ENCODE measurements at places on chromosomes 4 and X.

GRCh38 chr4:102815981-102816380 is 11.4 kb downstream of the UBE2D3 start:
- no peak for DNase-seq

- DNase-seq = no peak
Measured at GRCh38 chr4:113901994-113902787, 77.3 kb downstream of the ARSJ start.

DNA sequence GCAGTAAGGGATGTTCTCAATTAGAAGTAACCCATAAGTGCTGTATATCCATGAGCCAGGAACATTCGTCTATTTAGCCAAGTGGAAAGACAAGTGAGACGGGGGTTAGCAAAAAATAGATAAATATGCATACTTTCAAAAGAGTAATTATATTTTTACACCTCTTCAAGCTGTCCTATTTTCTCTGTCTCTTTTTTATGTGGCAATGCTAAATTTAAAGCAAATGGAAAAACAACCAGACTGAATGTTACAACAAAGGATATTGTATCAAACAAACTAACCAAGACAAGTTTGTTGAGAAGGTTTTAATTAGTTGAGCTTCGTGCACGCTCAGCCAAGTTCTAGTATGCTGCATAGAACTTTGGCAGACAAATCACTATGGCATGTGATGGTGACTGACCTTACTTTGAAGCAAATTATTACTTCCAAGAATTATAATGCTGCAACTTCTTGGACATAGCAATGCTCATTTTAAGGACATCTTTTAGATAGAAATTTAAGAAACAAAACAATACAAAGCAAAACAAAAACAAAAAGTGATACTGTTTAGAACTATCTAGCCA is 61.4 kb upstream of the TMEM150C start:
- no peak for DNase-seq

DNA sequence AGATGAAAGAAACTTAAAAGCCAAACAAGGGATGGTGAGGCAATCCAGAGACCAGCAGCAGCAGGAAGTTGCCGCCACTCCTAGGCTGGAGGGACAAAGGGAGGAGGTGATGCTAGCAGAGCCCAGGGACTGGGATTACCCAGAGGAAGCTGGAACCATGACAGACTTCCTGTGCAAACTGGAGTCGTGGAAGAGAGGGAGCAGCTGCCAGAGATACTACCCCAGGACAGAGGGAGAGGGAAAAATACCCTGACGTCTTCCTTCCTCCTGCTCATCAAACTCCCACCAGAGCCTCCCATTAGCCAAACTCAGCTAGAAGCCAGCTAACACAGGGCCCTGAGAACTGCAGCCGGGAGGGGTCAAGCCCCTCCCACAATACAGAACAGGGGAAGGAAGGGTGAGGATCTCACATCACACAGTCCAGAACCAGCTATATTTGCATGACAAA is 101.2 kb upstream of the KLF3 start:
- peak; percentile 38 for DNase-seq

- no peak for DNase-seq
Measured at GRCh38 chr4:161376275-161376674, 787.5 kb downstream of the FSTL5 start.

DNA sequence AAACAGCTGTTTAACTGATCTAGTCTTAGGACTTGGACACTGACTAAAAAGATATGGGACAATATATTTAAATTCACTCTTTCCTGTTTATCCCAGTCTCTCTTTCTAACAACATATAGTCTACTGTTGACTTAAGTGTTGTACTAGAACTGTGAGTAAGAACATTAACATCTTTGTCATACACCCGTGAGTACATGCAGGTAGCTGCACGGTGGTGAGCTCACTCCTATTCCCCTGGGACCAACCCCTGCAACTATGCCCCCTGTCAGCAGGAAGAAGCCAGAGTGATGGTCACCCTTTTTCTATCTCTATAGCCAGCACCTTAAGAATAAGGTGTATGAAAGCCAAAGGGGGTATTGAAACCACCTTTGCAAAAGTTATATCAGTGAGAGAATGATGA is 17.6 kb downstream of the TBL1X start:
- DNase-seq = no peak

- no peak for DNase-seq
Measured at GRCh38 chr4:3310301-3311094, 17.7 kb downstream of the RGS12 start.

GRCh38 chrX:80792205-80792604 is 17.5 kb downstream of the BRWD3 start:
- no peak for DNase-seq

GRCh38 chrX:31233941-31234496 is 162.2 kb upstream of the FTHL17 start:
- DNase-seq = no peak

- no peak for DNase-seq
Measured at GRCh38 chrX:19096586-19096985, 25.7 kb downstream of the ADGRG2 start.

GRCh38 chr4:180160195-180160983 is 2082.8 kb upstream of the TENM3 start:
- DNase-seq = no peak

DNA sequence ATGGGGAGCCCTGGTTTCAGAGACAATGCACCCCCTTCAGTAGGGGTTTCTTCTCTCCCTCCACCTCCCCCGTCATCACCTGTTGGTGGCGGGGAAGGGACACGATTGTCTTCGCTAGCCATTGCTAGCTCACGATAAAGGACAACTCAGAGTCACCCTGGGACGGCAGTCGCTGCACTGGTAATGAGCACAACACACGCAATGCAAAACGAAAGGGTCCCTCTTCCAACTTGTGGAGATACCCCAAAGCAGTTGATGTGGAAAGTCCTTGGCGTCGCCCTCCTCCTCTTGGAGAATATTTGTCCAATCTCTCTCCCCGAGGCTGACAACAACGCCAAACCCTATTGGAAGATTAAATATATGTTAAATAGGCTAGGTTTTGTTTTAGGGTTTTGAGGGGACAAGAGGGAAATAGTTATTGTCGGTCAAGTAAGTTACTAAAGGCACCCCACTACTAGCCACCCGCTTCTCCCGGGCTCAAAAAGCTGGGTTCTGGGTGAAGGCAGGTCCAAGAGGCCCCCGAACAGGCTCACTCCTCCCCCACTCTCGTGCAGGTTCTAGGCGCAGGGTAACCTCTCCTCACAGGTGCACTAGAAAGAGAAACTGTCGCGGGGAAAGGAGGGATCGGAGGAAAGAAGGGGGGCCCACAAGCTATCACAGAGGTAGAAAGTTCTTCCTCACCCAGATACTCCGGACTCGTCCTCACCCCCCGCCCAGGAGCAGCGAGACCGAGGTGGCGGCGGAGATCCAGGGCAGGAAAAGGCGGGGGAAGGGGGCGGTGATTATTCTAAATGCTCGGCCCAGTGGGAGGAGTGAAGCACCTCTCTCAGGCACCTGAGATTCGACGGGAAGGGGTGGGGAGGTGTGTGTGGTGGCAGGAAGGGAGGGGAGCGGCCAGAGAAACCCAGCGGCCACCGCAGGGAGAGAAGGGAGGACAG is at the start of gene LRBA:
Gene LRBA, minus strand, starts transcription at position 764 of the 938 bp plus-strand sequence. Its CDS starts 642 bp downstream, at position 122.
- DNase-seq = peak; percentile 36

DNA sequence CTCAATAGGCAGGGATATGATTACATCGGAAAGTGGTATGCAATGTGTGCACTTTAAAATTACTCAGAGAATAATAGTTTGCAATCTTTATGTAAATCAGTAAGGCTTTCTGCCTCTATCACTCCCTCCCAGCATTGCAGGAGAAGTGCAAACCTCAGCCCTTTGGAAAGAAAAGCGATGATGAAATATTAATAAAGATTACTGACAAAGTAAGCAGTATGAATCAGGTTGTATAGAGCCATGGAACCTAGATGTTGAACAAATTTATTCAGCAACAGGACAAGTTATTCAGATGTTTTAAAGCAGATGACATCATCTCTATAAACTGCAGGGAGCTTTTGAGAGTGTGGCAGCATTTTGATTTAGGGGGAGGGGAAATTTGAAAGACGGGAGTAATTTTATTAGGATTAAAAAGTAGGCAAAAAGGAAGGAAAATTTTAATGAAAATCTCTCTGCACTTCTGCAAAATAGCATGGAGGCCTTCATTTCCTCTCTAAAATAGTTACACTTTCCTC is 631.7 kb upstream of the GRIA3 start:
- no peak for DNase-seq

GRCh38 chr4:78689261-78689660 is 86.9 kb upstream of the BMP2K start:
- no peak for DNase-seq

DNA sequence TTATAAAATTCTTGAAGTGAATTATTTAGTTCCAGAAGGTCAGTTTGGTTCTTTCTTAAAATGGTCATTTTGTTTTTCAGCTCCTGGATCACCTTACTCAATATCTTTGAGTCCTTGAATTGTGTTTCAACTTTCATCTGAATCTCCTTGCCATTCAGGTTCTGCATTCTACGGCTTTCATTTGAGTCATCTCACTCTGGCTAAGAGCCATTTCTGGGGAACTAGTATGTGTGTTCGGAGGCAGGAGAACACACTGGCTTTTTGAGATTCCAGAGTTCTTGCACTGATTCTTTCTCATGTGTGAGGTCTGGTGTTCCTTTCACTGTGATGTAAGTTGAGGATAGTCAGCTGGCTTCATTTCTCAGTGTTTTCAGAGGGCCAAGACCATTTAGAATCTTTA is 708.4 kb upstream of the FRG1 start:
- no peak for DNase-seq

DNA sequence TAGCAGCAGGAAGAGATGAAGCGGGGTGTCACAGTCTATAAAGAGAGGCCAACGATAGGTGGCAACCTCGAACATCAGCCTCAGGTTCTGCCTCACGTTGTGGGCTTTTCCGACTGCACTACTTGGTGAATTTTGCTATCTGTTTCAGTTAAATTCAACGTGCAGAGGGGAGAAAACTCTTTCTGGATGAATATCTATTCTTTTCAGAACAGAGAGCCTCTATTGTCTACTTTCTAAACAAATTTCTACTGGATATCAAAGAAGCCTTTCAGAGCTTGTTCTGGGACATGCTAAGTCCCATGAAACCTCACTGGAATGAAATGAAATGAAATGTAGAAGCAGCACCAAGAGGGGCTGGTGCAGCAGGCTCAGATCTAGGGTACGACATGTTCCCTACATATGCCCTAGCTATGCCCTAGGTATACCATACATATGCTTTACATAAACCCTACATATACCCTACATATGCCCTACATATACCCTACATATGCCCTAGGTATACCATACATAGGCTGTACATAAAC is 116.5 kb upstream of the TRIM2 start:
- no peak for DNase-seq

Measured in inflammatory macrophage (primary cell).